ENCODE measurements at places on chromosomes 12 and 14.
A peak's percentile ranks its signal among the peaks of the same experiment; 100 is the strongest.

- no peak for DNase-seq
Measured at GRCh38 chr14:68284333-68284732, 464.8 kb downstream of the RAD51B start.

DNA sequence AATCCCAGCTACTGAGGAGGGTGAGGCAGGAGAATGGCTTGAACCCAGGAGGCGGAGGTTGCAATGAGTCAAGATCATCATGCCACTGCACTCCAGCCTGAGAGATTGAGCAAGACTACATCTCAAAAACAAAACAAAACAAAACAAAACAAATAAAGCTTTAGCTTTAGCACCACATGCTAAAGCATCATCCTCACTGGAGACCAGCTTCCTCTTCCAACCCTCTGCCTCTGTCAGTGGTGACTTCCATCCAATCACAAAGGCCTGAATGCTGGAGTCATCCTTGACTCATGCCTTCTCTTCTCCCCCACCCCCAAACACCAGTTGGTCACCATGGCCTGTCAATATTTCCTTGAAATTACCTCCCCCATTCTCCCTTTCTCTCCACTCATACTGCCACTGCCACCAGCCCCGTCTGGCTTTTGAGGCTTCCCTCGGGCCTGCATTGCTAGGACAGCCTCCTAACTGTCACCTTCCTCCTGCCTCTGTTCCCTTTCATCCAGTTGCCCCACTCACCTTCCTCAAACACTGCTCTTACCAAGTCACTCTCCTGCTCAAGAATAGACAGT lies 1.4 kb downstream of the ZNF385A start:
- DNase-seq: no peak

DNA sequence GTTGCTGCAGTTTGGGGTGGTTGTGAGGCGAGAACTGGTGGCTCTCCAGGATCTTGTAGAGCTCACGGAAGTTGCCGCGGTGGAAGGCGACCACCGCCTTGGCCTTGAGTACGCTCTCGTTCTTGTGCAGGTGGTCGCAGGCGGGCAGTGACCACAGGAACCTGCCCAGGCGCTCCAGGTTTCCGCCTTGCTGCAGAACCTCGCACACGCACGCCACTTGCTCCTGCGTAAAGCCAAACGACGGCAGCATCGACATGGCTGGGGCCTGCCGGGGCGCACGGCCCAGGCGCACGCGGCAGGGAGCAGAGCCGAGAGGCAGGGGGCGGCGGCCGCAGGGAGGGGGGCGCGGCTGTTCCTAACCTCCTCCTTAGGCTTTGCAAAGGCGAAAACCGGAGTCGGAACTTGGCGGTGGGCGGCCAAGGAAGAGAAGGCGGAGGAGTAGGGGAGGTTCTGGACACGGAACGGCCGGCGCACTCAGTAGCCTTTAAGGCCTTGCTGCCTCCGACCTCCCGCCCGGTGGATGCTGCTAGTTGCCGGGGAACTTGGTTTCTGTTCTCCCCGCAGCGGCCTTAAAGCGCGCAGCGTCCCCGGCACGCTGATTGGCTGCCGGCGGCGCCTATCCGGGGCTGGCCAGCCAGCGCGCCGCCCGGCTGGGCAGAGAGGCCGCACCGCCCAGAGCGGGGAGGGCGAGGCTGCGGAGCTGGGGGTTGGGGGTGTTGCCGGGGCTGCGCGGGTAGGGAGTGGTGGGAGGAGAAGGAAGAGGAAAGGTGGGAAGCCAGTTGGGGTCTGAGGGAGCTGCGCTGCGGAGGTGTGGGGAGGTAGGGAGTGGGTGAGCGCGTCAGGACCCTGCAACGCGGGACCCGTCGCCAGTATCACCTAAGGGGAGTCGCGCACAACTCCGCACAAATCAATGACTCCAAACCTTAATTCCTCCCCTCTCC lies at the start of gene SIX1:
SIX1 (minus strand) TSS at position 544 of the 941 bp plus-strand sequence; CDS start at position 256, 288 bp downstream.
- DNase-seq: peak; percentile 92

DNA sequence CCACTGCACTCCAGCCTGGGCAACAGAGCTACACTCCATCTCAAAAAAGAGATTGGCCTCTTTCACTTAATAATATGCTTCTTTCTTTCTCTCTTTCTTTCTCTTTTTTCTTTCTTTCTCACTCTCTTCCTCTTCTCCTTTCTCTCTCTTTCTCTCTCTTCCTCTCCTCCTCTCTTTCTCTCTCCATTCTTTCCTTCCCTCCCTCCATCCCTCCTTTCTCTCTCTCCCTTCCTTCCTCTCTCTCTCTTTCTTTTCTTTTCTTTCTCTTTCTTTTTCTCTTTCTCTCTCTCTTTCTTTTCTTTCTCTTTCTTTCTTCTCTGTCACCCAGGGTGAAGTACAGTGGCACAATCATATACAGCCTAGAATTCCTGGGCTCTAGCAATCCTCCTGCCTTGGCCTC lies 38.4 kb downstream of the IRF2BPL start:
- DNase-seq: no peak

DNA sequence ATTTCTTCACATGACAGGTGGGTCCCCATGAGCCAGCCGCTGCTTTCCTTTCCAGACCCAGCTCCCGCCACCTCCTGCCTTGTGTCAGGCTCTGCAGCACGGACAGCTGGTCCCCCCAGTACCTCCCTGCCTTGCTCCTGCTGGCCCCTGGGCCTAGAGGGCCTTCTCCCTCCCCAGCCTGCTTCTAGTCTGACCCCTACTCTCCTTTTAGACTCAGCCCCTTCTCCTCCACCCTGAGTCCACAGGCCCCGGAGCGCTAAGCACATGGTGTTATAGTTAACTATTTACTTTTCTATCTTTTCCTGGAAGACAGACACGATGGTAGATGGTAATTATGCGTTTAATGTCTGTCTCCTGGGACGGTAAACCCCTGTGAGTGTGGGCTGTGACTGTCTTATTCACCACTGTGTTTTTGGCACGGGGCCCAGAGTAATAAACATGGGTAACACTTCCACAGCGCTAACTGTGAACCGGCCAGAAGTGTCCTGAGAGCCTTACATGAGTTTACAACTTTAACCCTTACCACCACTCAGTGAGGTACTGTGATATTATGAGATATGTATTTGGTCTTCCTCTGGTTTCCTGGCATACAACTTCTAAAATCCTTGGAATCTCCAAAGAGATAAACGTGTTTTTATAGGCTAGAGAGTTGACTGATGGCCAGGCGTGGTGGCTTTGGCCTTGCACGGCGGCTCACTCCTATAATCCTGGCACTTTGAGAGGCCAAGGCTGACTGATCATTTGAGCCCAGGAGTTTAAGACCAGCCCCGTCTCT lies 41.2 kb downstream of the DGLUCY start:
- DNase-seq: peak; percentile 93

DNA sequence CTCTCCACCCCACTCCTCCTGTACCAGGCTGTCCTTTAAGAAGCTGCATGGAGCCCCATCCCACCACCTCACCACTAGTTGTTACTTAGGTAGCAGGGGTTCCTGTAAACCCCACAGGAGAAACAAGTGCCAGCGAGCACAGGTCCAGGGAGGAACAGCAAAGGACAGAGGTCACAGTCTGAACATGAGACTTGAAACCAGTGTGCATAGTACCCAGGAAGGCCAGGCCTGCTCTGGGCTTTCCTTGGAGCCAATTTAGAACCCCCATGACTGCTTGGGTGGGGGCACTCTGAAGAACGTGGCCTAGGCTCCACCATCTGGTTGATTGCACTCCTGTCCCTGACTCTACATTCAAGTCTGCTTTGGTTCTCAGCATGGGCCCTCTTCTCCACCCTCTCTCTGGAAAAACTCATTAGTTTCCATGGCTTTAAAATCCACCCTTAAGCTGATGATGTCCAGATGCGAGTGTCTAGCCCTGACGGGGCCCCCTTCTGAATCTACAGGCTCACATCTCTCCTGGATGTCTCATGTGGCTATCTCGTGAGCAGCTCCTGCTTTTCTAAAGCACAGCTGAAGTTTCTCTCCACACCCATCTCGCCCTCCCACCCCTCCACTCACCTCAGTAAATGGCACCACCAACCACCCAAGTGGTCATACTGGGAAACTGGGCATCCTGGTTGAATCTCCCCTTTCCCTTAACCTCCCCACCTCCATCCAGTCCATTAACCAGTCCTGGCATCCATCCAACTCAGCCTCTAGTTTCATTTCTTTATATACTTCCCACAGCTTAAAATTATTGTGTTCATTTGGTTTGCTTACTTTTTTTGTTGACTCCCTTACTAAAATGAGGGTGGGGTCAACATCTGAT lies 8.4 kb downstream of the KRT3 start:
- no peak for DNase-seq

GRCh38 chr14:95290871-95291431 lies 28.8 kb downstream of the CLMN start:
- peak; percentile 87 for DNase-seq

DNA sequence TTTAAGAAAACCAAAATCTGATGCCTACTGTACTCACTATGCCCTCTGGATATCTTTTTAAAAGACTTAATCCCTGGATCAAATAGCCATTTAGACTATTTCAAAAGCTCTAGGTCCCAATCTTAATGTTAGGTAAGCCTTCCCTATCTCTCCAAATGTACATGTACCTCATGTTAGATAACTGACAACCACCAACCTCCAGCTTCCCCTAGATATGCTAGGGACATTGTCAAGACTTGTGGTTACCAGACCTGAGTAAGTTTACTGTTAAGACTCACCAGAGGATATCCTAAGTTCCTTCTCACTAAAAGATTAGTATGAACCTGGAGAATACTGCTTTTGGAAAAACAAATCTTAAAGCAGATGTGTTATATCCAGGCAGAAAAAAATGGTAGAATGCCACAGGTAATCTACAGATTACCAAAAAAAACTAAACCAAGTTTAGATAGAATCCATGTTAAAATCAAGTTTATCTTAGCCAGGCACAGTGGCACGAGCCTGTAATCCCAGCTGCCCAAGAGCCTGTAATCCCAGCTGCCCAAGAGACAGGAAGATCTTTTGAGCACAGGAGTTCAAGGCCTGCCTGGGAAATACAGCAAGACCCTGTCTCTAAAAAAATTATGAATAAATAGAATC lies 9.7 kb downstream of the NAP1L1 start:
- no peak for DNase-seq

DNA sequence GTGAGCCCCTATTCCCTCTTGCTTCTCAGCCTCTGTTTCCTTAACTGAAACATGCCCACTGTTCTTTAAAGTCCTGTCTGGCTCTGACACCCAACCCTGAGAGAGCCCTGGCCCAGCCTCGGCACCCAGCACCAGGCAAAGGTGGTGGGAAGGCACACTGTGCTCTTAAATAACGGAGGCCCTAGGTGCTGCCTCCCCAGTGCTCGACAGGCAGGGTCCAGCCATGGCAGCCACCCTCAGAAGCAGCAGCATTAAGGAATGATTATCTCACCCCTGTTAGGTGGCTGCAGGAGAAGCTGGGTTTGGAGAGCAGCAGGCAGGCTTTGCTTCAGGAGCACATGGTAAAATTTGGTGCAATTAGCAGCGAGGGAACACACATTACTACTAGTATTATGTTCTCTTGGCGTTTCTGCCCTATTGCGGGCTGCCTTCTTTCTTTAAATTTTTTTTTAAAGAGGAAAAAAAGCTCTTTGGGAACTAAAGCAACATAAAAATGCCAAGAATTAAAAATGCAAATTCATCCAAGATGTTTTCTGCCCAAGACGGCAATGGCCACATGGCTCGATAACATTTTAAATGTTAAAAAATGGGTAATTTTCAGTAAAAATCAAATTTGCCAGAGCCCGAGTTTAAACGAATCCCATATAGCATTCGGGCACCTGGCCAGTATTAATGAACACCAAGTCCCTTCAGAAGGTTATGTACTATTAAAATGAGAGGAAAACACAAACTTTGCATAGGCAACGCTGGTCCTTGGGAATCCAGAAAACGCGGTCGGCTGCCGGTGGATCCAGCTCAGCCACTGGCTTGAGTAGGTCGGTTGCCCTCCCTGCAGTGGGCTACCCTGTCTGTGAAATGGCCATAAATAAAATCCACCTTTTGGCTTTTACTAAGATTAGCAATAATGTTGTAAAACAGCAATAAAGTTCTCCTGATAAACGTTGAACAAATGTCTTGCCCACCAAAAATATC lies 152.2 kb downstream of the BCL11B start:
- DNase-seq: no peak

DNA sequence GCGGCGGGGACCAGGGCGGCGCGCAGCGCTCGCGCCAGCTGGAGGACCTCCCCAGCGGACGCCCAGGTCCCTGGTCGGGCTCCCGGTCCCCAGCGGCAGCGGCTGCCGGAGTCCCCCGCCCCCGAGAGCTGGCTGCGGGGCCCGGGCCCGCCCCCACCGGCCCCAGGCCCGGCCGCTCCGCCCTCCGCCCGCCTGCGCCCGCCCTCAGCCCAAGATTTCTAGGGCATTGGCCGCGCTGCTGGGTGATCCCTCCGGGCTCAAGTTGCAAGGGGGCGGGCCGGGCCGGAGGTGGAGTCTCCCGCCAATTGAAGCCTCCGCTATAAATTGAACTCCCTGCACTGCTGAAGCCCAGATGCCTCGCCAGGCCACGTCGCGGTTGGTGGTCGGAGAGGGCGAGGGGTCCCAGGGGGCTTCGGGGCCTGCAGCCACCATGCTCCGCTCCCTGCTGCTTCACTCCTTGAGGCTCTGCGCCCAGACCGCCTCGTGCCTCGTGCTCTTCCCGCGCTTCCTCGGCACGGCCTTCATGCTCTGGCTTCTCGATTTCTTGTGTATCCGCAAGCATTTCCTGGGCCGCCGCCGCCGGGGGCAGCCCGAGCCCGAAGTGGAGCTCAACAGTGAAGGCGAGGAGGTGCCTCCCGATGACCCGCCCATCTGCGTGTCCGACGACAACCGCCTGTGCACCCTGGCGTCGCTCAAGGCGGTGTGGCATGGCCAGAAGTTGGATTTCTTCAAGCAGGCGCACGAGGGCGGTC lies at the start of gene DIO3:
DIO3 (plus strand) TSS at position 351 of the 752 bp plus-strand sequence.
- peak; percentile 85 for DNase-seq

- no peak for DNase-seq
Measured at GRCh38 chr12:122854554-122854953, 19.3 kb downstream of the HIP1R start.

GRCh38 chr12:119672194-119672593 lies 4.3 kb downstream of the PRKAB1 start:
- no peak for DNase-seq

DNA sequence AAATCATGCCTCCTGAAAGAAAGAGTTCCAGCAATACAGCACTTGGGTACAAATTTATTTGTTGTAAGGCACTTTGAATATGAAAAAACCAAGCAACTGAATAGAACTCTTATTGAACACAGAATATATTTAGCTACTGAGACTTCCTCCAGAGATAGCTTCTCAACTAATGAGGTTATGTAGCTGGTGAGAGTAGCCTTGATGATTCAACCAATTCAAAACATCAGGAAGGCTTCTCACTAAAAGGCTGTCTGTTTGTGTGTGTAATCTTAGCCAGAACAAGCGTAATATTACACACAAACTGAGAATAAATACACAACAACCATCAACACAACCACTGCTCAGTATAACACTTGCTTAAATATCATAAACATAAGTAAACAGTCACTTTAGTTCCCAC lies 20.4 kb downstream of the EIF2B2 start:
- DNase-seq: no peak

- peak; percentile 50 for DNase-seq
Measured at GRCh38 chr14:29906256-29906870, 21.3 kb downstream of the PRKD1 start.

DNA sequence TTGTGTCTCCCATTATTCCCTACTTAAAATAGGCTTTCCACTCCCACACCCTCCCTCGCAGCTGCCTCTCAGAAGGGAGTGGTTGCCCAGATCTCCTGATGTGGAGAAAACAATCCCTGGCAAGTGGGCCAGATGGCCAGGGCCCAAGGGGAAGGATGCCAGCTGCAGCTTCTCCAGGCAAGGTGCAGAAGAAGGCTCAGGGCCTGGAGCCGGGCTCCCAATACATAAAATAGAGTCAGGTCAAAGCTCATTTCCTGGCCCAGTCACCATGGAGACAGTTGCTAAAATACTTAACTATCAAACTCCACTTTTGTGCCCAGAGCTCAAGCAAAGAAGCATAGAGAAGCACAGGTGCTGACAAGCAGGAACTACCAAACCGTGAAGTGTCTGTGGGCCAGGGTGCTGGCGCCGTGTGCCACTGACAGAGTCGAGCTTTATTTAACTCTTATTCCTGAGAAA lies 45.7 kb upstream of the ITPR2 start:
- peak; percentile 51 for DNase-seq
